ENCODE measurements at places on chromosomes 16 and 17.

GRCh38 chr16:77868052-77868451, 79.7 kb downstream of the VAT1L start:
- no peak for DNase-seq

DNA sequence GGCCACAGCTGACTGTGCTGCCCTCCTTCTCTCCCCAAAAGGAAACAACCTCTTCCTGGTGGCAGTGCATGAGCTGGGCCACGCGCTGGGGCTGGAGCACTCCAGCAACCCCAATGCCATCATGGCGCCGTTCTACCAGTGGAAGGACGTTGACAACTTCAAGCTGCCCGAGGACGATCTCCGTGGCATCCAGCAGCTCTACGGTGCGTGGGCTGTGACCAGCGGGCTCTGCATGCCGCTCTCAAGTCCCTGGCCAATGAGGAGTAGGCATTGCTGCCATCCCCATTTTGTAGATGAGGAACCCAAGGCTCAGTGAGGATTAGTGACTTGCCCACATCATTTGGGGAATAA, 14.9 kb downstream of the MMP15 start:
- no peak for DNase-seq

GRCh38 chr17:2259769-2260536, 43.6 kb downstream of the SMG6 start:
- no peak for DNase-seq

GRCh38 chr16:50219402-50219975, 46.9 kb upstream of the ADCY7 start:
- DNase-seq = no peak

DNA sequence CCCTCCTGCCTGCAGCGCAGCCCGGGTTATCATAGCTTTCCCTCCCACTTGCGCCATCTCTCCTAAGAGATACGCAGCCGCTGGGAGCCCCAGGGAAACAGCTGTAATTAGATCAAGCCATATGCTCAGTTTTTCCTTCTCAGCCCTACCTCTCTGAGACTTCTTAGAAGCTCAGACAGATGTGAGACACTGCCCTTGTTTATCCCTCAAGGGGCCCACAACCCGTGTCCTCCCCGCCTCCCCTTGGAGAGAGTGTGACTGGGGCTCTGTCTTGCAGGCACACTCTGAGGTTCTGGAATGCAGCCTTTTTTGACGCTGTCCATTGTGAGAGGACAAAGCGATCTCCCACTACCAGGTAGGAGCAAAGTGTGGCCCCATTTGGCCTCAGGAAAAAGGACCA, 31.2 kb downstream of the CIBAR2 start:
- DNase-seq = no peak

GRCh38 chr17:10349403-10349802, 23.4 kb downstream of the MYH13 start:
- DNase-seq = no peak

DNA sequence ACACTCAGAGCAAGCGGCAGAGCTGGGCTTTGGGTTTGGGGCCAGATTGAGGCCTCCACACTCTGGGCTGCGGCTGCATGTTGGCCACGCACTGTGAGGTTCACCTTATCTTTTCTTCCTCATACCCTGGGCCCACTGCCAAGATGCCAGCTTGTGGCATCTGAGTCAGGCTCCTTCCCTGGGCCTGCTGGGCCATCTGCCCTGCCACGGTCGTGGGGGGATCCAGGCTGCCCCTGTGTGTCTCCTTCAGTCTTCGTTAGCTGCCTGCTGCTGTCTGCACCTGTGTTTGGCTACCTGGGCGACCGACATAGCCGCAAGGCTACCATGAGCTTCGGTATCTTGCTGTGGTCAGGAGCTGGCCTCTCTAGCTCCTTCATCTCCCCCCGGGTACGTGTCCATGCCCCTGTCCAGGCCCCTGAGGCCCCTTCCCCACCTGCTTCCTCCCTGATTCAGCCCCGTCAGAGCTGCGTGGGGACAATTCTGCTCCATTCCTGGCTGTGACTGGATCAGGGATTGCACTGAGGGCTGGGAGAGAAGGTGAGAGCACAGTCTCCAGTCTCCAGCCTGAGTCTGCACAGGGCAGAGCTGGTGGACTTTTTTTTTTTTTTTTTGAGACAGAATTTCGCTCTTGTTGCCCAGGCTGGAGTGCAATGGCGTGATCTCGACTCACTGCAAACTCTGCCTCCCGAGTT, 11.2 kb downstream of the SPNS3 start:
- DNase-seq = no peak

DNA sequence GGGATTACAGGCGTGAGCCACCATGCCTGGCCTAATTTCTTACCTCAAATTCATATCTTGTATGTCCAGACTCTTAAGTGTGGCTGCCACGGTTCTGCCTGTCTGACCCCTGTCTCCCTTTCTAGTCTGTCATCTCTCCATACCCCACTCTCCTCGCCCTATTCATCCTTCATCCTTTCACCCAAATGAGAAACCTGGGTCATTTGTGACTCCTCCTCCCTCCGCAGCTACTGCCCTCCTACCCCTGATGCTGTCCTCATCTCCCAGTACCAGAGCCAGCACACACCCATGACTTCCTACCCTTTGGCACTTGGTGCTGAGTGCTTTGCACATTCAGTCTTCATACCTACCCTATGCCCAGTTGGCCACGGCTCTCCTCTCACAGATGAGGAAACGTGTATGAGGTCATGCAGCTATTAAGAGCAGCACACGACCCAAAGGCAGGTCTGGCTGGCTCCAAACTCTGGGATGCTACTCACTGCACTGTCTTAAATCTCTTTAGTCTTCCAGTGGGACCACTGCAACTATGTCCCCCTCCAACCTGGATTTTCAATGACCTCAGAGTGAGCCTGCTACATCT, 1.6 kb downstream of the SPATA32 start:
- DNase-seq = no peak

DNA sequence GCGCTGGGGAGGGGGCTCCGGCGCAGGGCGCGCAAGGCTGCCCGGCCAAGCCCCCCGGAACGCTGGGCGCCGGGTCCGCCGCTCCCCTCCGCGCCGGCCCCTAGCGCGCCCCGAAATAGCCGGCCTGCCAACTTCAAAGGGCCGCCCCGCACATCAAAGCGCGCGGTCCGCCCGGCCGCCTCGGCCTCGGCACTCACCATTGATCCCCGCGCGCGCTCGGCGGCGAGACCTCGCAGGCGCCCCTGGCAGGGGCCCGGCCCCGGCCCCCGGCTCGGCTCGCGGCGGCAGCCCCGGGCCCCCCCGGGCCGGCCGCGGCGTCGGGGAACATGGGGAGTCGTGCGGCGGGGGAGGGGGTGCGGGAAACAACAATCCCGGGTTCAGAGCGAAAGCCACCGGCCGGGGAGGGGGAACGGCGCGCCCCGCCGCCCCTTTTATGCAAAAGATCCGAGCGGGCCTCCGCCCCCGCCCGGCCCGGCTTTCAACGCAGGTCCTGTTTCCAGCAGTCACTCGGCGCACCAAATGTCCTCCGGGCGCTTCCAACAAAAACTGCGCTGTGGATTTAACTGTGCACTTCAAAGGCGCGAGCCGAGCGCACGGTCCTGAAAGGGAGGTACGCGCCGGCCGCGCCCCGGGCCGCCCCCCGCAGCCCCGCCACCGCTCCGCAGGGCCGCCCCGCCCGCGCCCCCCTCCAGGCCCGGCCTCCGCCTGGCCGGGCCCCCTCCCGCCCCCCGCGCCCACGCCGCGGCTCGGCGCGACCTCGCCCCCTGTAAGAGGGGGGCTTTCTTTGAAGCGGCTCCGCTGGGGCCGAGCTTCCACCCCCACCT, 608 bp downstream of the AXIN2 start:
- peak; percentile 84 for DNase-seq

- DNase-seq = no peak
These were observed 48.2 kb upstream of the FOXJ1 start for GRCh38 chr17:76189247-76189646.

DNA sequence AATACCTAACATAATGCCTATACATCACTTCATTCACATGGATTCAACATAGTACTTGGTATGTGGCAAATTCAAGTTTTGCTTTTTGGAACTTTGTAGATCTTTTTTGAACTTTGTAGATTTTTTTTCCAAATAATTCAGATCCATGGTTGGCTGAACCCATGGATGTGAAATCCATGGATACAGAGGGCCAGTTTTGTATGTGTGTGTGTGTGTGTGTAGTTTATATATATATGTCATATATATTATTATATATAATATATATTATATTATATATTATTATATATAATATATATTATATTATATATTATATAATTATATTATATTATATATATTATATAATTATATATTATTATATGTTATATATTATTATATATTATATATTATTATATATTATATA, 28.4 kb downstream of the CLUAP1 start:
- DNase-seq = no peak

- DNase-seq = no peak
These were observed 133.8 kb upstream of the FAM20A start for GRCh38 chr17:68734931-68735330.

- DNase-seq = peak; percentile 88
These were observed 12.1 kb downstream of the HSD3B7 start for GRCh38 chr16:30996985-30997724.

DNA sequence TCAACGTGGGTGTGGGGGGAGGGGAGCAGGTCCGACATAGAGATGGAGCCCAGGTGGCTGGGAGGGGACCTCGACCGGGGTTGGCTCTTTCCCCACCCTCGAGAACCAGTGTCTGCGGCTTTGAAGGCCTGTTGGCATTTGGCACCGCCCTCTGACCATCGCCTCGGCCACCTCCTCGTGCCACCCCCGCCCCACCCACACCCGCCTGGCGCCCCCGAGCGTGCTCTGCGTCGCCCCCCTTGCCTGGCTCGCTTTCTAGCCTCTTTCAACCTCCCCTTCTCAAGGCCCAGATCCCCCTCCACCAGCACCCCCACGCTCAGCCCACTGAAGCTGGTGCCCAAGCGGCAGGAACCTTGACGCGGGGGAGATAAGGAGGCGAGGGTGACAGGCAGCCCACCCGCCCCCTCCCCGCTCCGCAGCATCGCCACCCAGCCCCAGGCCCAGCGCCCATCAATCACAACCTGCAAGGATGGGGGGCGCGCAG, 619 bp downstream of the CACNB1 start:
- no peak for DNase-seq

GRCh38 chr16:67071476-67072048, 38.2 kb upstream of the PHAF1 start:
- DNase-seq = no peak

GRCh38 chr17:67712375-67712774, 5.4 kb upstream of the NOL11 start:
- no peak for DNase-seq

DNA sequence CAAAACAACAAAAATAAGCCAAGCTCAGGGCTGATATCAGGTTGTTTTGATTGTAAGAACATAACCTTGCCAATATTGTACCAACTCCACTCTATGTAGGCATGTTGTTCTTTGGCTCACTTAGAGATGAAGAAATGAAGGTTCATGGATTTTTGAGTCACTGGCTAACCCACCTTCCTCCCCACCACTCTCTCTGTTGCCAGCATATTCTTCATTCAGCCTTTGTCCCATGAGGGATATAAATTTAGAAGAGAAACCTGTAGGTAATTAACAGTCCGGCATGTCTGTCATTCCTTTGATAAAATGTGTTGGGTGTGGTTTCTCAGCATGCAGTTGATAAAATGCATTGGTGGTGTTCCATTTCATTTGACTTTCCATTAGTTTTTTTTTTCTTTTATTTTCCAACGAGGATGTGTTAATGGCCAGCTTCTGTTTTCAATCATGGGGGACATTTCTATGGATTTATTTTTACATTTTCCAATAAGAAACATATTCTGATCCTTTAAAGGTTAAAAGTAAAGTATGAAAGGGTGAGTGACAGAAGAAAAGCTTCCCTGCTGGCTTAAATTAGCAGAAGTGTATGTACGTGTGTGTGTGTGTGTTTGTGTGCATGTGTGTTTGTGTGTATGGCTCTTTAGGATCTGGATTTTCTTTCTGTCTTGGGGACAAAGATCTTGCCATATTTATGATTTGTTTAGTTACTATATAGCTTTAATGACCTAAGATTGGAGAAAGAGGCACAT, 166.2 kb upstream of the KCNJ16 start:
- DNase-seq = no peak

DNA sequence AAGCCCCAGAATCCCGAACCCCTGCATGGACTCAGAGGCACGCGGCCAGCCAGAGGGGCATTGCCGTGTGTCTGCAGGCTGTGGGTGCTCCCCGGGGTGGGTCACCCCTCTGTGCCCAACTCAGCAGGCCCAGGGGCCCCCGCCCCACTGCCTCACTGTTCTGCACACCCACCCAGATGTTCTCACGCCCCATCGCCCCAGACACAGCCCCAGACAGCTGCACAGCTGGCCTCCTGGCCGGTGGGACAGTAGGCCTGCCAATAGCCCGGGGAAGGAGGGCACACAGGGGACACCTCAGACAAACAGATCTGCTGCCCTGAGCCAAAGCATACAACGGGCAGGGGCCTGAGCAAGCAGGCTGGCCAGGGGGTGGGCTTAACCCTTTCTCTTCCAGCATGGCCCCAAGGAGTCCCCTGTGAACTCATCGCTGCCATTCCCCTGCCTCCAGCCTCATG, 27.6 kb upstream of the NXPH3 start:
- DNase-seq = no peak

DNA sequence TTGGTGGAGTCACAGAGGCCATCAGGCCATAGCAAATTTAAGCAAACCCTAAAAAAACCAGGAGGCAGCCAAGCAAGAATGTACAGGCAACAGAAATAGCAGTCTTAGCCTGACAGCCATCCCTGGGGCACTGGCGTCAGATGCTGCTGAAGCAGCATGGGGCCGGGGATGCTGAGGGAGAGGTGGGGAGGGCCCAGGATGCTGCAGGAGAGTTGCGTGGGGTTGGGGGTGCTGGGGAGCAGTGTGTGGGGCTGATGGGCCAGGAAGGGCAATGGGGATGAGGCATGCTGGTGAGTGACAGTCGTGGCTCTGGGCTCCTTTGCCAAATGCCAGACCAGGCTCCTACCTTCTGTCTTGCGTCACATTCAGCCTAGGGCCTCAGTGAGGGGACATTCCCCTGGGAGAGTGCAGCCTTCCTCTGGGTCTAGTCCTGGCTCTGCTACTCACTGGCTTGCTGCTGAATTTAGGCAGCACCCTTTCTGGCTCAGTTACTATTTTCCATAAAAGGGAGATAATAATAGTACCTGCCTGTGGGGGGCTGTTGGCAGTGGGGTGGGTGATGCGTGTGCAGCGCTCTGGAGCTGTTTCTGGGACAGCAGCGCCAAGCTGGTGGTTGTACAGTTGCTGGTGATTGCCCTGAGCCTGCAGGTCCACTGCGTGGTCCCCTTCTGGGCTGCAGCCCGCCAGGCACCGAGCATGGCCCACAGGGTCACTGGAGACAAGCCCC, 88.1 kb downstream of the AMFR start:
- no peak for DNase-seq

Data from HuH-7.5 (cell line).